HS-5 (cell line): ENCODE measurements at places on chromosomes 2 and 18.

DNA sequence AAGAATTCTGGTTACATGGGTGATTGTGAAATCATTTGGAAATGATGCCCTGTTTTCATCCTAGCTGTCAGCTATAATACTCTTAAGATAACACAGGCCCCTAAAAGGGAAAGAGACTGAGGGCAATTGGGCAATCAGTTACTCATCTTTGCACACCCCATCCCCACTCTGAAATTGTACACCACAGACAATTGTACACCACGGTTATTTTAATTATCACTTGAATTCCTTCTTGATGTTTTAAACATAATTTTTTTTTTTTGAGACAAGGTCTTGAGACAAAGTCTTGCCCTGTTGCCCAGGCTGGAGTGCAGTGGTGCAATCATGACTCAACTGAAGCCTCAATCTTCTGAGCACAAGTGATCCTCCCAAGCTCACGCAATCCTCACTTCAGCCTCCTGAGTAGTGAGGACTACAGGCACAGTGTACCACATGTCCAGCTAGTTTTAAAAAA, 862.4 kb upstream of the ACVR2A start:
- peak; percentile 51 for DNase-seq

GRCh38 chr2:9160732-9161131, 45.9 kb upstream of the ASAP2 start:
- no peak for DNase-seq

DNA sequence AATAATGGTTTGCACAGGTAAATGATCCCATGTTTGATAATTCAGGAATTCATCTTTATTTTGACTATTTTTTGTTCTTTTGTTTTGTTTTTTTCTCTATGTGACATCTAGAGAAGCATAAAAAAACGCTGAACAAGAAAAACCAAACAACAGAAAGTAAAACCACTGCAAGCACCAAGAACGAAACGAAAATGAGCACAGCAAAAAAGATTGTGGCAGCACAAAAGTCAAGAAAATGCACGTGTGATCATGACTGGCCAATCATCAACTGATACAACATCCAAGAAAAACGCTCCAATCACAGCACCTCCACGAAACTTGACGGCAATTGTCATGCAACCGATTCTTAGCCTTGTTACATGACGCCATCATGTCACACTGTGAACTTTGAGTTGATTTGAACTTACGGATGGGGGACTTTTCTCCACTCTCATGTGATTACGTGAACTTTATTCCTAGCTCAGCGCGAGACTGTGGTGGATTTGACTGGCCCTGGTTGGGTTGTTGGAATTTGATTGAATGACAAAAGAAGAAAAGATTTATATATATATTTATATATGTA, 318.7 kb downstream of the CELF4 start:
- DNase-seq: no peak

- peak; percentile 58 for DNase-seq
These were observed 748 bp upstream of the ZNF804A start for GRCh38 chr2:184597571-184597991.

DNA sequence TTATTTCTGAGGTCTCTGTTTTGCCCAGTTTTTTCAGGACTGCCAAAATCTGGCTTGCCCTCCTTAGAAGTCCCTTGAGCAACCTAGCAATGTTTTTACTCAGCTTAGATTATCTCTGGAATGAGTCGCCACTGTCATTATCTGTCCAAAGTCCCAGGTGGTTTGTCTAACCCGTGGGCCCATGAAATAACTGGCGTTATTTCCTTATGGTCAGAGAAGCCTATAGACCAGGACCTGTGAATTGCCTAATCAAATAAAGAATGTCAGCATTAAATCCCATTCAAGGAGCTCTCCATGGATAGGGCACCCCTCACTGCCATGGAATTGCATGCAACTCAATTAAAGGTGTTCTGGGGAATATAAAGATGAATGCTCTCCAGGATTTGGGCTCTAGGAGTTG, 373.9 kb downstream of the SETBP1 start:
- DNase-seq: no peak

DNA sequence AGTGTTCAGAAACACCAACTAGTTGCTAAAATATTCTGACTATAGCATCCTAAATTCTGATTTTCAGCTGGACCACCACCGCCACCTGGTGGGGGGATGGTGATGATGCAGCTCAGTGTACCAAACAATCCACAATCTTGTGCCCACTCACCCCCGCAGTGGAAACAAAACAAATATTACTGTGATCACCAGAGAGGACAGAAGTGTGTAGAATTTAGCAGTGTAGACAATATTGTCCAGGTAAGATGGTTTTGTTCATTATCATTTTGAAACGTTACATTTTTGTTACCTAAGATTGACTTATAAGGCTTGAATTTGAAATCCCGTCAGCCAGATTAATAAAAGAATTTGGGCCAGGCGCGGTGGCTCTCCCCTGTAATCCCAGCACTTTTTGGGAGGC, 31.7 kb upstream of the UBXN4 start:
- DNase-seq: peak; percentile 25

DNA sequence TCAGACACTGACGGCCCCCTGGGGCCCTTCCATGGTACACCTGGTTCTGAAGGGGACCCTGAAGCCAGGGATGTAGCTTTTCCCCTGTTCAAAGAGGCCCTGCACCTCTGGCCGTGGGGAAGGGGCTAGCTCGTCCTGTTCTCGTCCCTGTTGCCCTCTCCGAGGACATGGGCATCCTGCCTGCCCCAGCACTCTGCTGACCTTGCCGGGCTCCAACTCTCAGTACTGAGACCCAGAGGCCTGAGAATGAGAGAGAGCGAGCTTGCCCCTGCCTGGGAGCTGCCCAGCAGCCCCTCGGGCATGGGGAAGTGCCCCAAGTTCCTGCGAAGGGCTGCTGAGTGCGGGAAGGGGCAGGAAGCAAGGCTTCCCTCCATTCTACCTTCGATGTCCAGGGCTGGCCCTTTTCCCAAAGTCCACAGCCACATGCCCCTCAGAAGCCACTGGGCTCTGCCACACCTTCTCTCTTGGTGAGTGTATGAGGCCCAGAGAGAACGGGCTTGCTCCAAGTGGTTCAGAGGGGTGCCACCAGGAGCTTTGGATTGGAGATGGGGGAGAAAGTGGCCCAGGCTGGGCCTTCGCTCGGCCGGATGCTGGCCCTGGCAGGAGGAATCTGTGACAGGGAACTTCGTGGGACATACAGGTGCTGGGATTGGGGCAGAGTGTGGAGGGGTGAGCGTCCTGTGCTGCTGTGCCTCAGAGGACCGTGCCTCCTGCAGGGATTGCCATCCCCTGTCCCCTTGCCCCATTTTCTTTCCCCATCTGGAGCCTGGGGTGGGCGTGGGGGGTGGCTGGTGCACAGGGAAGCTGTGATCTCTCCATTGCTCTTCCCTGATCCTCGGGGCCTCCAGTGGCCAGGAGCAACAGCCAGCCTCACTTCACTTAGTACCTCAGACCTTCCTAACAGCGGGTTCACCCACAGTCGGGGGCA, 50.8 kb downstream of the KCNIP3 start:
- no peak for DNase-seq

DNA sequence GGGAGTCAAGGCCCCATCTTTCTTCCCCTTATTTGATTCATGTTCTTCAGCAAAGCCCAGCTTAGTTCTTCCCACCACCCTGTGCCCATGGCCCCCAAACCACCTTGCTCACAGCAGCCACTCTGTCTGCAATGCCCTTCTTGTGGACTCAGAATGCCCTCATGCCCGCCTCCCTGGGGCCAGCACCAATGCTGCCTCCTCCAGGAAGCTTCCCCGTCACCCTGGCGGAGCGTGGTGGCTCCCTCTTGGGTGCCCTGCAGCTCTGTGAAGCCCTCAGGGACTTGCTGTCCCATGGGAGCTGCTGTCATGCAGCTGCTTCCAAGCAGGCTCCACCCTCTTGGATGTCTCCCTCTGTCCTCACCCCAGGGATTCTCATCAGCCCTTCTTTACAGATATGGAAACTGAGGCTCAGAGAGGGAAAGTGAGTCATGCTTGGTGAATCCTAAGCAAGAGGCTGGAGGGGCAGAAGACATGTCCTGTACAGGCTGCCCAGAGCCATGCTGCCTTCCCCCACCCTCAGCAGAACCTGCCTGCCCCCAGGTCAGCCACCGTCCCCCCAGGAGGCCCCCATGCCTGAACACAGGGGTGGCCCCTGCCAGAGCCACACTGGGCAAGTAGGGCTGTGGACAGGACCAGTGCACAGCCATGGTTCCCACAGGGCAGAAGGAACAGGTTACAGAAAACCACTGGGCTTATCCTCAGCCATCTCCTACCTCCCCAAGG, 11.8 kb upstream of the DUSP2 start:
- no peak for DNase-seq

GRCh38 chr2:36618381-36618780, 20.4 kb upstream of the FEZ2 start:
- peak; percentile 37 for DNase-seq

GRCh38 chr18:55753643-55754263, 165.8 kb upstream of the TCF4 start:
- DNase-seq: peak; percentile 28

- DNase-seq: no peak
These were observed 101.0 kb downstream of the SLC25A12 start for GRCh38 chr2:171792886-171793580.

- no peak for DNase-seq
These were observed 35.1 kb downstream of the CCBE1 start for GRCh38 chr18:59661891-59662701.

DNA sequence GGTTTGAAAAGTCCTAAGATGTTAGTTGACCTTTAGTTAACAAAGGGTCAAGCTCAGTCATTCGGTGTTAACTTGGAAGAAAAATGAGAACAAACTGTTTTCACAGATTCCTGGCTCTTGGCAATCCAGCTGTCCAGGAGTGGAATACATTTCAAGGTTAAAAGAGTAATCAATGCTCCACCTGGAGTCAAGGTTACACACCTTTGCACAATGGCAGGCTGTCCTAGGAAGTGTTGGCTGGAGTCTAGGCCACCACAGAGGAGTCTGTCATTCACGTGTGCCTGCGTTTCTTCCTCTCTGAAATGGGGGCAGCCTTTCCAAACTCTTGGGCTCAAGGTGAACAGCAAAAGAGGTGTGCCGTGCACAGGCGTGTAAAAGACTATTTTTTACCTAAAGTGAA, 6.3 kb upstream of the ID2 start:
- DNase-seq: no peak

DNA sequence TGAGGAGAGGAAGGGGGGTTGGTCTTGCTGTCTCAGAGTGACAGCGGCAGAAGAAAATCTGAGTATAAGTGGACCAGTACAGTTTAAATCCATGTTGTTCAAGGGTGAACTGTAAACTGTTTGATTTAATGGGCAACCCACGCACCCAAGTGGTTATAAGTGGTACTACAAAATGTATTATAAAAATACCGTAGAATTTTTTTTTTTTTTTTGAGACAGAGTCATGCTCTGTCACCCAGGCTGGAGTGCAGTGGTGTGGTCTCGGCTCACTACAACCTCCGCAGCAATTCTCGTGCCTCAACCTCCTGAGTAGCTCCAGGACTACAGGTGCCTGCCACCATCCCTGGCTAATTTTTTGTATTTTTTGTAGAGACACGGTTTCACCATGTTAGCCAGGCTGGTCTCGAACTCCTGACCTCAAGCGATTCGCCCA, 2.1 kb upstream of the CHCHD5 start:
- DNase-seq: peak; percentile 65
